CD14-positive monocyte (primary cell): ENCODE measurements at places on chromosomes 6 and 20.

- no peak for DNase-seq
Observed at GRCh38 chr6:114955363-114955762, 612.5 kb upstream of the HS3ST5 start.

- no peak for DNase-seq
Observed at GRCh38 chr20:18856873-18857272, 43.3 kb downstream of the SCP2D1 start.

DNA sequence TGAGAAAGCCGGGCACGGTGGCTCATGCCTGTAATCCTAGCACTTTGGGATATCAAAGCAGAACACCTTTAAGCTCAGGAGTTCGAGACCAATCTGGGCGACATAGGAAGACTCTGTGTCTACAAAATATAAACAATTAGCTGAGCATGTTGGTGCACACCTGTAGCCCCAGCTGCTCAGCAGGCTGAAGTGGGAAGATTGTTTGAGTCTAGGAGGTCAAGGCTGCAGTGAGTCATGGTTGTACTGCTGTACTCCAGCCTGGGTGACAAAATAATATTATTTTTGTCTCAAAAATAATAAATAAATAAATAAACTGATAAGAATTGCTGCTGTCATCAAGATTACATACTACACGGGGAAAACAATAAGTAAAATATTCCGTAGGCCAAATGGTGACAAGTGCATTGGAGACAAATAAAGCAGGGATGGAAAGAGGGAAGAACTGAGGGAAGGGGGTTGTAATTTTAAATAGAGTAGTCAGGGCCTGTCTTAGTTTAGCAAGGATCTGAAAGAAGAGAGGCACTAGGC lies 14.0 kb upstream of the TOP1 start:
- no peak for DNase-seq

DNA sequence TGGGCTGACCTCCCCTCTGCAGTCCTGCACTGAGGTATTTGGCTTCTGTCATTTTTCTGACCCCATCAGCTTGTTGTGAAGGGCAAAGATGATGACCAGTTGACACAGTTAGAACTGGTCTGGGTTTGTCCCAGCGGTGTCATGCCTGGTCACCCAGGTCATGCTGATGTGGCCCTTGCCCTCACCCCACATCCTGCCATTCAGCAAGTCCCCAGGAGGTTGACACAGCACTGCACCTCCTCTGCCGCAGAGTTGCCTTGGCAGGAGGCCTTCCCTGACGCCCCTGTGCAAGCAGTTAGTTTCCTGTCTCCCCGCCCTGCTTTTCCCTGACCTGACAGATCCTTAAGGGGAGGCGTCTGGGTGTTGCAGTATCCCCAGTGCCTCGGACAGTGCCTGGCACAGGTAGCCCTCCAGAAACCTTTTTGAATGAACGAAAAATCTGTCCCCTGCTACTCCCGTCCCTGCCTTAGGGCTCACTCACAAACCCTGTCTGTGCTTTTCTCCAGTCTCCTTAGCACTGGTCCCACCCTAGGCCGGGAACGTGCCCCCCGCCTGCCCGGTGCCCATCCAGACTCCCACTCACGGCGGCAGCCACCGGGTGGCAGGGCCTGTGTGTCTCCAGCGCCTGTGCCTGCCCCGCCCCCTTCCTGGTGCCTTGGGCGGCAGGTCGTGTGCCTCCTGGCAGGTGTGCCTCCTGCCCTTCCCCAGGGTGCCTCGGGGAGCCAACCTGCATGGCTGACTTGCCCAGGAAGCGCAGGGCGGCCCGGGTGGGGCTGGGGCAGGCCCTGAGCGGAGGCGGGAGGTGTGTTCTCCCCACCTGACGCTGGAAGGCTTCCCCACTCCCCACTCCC lies 146.3 kb upstream of the RNF24 start:
- DNase-seq: peak; percentile 21

DNA sequence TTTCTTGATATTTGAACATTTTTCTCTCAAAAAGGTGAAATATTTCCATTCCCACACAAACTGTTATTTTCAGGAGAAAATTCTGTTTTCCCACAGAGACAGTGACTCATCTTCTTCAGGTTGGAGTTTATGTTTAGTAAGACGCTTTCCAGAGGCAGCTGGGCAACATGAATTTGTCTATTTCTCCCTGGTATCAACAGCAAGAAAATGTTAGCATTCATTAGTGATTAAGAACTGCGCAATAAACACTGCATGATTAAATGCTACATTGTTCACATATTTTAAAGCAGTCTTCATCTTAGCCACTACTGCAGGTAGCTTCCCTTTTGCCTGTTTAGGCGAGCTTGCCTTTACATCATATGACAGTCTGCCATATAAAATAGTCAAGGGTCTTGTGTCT lies 295.7 kb downstream of the C6orf118 start:
- DNase-seq: no peak

DNA sequence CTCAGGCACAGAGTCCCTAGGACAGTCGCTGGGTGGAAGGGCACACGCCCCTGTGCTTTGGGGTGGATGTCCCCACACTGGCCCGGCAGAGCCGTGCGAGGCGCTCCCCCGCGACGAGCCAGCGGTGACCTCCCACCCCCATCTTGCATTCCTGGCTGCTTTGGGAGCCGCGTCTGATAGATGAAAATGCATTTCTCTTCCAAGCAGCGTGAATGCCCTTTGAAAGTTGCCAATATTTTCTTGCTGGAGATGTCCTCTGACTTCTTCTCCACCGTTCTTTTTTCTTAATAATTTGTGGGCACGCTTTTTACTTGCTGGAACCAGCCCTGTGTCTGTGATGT lies 29.9 kb downstream of the COL20A1 start:
- no peak for DNase-seq

DNA sequence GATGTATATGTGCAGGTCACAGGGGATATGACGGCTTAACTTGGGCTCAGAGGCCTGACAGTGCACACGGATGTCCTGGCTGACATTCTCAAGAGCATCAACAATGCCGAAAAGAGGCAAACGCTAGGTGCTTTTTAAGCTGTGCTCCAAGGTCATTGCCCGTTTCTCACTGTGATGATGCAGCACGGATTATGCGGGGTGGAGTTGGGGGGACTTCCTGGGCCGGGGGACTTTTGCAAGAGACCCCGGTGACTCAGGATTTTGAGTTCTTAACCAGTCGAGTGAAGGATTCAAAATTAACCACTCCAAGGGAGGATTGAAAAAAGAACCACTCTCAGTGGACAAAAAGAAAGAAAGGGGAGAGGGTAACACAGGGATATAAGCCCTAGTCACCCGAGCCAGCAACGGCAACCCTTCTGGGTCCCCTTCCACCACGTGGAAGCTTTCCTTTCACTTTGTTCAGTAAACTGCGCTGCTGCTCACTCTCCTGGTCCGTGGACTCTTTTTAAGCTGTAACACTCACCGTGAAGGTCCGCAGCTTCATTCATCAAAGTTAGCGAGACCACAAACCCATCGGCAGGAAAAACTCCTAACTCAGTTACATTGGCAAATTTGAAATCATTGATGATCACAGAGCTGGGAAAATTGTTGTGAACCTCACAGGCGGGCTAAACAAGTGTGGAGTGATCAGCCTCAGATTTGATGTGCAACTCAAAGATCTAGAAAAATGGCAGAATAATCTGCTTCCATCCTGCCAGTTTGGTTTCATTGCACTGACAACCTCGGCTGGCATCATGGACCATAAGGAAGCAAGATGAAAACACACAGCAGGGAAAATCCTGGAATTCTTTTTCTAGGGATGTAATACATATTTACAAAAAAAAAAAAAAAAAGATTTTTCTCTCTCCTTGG lies 199.3 kb downstream of the ARID1B start:
- no peak for DNase-seq

DNA sequence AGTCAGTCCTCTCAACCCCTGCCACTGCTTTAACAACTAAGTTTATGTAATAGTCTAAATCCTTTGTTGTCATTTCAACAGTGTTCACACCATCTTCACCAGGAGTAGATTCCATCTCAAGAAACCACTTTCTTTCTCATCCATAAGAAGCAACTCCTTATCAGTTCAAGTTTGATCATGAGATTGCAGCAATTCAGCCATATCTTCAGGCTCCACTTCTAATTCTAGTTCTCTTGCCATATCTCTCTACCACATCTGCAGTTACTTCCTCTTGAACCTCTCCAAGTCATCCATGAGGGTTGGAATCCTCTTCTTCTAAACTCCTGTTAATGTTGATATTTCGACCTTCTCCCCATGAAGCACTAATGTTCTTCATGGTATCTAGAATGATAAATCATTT lies 57.9 kb upstream of the FOXO3 start:
- DNase-seq: no peak

DNA sequence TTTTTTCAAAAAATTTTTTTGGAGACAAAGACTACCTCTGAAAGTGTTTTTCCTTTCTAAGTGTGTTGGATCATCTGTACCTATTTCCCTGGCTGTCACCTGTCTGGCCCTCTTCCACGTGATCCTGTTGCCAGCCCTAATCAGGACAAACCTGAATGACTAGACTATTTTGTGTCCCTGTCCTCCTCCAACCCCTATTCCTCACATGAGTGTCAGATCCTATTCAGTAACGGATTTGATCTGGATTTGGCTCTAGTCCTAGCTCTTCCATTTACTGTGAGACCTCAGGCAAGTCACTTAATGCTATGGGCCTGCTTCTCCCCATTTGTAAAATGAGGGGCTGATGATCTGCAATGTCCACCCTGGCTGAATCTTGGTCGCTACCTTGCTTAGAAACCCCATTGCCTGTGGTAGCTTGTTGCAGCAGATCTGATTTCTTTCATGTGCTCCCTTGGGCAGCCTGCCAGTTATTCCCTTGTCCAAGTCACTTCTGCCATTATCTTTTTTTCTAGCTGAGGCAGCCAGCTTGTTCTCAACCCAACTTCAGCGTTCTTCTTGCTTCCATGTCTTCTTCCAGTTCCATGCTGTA lies 4.8 kb downstream of the PHF20 start:
- no peak for DNase-seq
